NCI-H1694 (cell line): ENCODE measurements at places on chromosomes 5 and 9.

DNA sequence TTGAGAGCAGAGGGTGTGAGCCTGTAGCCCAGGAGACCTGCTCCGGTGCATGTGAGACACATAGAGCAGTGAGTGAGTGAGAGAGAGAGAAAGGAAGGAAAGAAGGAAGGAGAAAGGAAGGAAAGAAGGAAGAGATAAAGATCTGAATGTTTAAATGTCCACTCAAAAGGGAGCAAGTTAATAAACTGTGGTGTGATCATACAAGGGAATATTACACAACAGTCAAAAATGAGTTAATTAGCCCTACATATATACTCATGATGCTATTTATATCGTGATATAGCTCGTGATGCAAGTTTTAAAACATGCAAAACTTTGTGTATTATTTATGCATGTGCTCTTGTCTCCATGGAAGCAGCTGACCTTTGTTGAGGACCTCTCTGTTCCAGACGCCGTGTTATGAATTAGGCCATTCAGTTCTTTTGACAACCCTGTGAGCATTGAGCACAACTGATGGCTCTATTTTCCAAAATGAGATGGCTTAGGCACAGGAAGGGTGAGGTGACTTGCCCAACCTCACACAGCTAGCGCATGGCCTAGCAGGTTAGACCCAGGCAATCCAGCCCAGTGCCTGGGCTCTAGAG lies 70.6 kb downstream of the HMCN2 start:
- no peak for DNase-seq

- DNase-seq, result peak; percentile 6
Measured at GRCh38 chr5:121189342-121190305, 662.1 kb upstream of the FTMT start.

- peak; percentile 44 for DNase-seq
Measured at GRCh38 chr9:118595719-118596305, 773.4 kb downstream of the BRINP1 start.

DNA sequence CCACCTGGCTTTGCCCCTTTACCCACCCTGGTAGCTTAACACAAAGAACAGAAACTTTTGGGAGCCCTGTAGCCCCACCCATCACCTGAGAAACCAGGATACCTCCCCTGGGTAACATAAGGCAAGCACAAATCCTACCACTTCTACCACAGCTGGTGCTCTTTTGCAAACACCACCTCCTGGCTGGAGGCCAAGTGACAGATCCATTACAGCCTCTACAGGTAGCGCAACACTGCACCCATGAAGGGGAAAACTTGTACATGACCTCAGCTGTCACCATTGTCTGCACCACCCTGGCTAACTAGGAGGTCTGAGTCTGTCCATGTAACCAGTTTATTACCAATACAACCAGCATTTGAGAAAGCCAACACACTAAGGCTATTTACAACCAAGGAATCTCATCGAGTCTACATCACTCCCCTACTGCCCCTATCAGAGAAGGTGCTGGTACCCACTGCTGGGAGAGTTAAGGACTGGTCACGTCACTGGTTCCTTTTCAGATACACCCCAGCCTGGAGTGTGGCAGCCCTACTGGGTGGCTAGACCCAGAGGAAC lies 128.6 kb downstream of the PJA2 start:
- DNase-seq, result no peak
